ENCODE measurements at places on chromosomes 11 and 22.

DNA sequence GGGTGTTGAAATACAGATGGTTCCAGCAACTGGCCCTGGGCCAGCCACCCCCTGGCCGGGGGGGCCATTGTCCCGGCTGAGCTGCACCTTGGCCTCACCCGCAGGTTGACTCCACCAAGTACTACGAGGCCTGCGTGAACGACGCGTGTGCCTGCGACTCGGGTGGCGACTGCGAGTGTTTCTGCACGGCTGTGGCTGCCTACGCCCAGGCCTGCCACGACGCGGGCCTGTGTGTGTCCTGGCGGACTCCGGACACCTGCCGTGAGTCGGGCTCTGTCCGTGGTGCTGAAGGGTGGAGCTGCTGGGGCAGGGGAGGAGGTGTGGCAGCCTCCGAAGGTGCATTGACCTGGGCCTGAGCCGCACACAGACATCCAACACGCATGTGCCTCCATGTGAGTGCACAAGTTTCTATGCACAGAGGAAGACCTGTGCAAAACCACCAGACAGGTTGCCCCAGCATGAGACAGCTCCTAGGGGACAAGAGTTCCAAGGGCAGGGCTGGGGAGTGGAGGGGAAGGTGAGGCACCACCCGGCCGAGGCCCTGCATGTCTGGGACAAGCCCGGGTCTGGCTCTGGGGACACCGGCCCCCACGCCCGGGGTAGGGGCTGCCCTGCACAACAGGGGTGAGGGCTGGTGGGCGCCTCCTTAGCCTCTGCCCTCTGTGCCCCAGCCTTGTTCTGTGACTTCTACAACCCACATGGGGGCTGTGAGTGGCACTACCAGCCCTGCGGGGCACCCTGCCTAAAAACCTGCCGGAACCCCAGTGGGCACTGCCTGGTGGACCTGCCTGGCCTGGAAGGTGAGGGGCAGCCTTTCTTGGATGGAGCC is 16.1 kb downstream of the MUC5B start:
- DNase-seq, result no peak

- DNase-seq, result no peak
Observed at GRCh38 chr11:9528573-9529333, 44.7 kb upstream of the WEE1 start.

GRCh38 chr22:27627444-27627833 is 174.1 kb downstream of the MN1 start:
- DNase-seq, result no peak

GRCh38 chr11:123901867-123902266 is at the start of gene OR8D4:
TSS of gene OR8D4 (plus strand) at chr11:123902167. CDS start at chr11:123906432, 4,265 bp downstream.
- DNase-seq, result no peak

- no peak for DNase-seq
Observed at GRCh38 chr22:49111085-49111484, 716.6 kb downstream of the BRD1 start.

GRCh38 chr22:49983148-49984042 is 22.8 kb downstream of the PIM3 start:
- no peak for DNase-seq

DNA sequence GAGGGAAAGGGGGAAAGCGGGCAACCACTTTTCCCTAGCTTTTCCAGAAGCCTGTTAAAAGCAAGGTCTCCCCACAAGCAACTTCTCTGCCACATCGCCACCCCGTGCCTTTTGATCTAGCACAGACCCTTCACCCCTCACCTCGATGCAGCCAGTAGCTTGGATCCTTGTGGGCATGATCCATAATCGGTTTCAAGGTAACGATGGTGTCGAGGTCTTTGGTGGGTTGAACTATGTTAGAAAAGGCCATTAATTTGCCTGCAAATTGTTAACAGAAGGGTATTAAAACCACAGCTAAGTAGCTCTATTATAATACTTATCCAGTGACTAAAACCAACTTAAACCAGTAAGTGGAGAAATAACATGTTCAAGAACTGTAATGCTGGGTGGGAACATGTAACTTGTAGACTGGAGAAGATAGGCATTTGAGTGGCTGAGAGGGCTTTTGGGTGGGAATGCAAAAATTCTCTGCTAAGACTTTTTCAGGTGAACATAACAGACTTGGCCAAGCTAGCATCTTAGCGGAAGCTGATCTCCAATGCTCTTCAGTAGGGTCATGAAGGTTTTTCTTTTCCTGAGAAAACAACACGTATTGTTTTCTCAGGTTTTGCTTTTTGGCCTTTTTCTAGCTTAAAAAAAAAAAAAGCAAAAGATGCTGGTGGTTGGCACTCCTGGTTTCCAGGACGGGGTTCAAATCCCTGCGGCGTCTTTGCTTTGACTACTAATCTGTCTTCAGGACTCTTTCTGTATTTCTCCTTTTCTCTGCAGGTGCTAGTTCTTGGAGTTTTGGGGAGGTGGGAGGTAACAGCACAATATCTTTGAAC is 6.8 kb downstream of the MALAT1 start:
- no peak for DNase-seq

DNA sequence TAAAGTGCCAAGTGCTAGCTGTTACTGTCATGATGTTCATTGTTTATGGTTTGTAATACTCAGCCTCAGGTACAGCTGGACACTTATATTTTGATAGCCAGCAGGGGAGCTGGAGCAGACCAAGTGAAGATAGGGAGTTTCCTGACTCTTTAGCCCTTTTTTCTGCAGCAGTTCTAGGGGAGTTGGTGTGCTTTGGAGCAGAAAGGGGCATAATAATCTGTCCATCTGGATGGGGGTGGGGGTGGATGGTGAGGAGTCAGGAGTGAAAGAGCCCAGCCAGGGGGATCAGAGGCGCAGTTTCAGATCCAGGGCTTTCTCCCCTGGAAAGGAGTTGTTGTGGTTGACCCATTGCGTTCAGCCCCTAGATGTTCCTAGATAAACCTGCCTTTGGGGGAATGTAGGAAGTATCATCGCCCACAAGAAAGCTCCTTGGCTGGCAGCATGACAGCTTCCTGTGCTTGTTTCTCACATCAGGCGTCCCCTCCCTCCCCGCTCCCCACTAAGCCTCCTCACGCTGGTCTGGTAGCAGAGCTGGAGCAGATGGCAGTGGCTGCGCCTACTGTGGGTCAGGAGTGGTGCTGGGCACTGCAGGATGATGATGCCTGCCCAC is 41.9 kb downstream of the MED15 start:
- peak; percentile 37 for DNase-seq

DNA sequence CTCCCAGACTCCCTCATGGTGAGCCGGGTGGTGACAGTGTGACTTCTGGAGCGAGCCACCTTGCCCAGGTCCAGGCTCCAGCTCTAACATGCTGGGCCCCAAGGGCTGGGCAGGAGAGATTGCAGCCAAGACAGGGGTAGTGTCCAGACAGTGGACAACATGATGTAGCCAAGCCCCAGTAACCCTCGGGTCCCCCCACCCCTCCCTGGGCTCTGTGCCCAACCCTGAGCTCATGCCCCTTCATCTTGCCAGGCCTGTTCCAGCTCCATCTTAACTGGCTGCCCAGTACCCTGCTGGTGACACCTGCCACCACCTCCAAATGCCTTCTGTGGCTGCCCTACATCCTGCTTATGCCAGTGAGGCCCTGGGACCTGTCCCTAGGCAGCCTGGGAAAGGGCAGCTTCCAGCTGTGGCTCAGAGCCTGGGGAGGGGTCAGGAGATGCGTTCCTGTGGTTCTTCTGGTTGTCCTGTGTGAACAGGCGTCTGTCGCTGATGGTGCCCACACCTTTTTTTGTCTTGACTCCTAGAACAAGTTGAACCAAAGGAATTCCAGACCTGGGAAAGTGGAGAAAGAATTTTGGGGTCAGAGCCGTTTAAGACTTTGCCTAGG is 12.5 kb upstream of the SYT12 start:
- no peak for DNase-seq

- DNase-seq, result peak; percentile 87
Observed at GRCh38 chr11:63567044-63567840, 4.1 kb upstream of the PLAAT2 start.

- DNase-seq, result no peak
Observed at GRCh38 chr22:44291265-44291664, 21.5 kb downstream of the SHISAL1 start.

GRCh38 chr11:62553839-62554361 is 7.3 kb upstream of the AHNAK start:
- DNase-seq, result no peak

- no peak for DNase-seq
Observed at GRCh38 chr11:111908639-111909305, 2.8 kb downstream of the CRYAB start.

DNA sequence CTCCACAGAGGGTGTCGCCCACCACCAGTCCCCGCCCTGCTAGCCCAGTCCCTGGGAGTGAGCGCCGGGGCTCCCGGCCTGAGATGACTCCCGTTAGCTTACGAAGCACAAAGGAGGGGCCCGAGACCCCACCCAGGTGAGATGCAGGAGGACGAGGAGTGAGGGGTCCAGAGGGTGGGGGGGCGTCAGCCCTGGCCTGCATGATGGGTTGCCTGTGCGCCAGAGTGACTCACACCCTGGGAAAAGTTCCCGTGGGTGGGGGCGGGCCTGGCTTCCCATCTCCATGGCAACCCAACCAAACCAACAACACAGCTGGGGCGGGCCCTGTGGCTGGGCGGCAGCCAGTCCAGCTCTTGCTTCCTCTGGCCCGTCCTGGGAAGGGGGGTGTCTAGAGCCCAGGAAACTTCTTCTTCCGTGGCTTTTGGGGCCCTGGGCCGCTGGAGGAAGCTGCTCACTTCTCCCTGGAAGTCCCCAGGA is 4.5 kb downstream of the GAS2L1 start:
- DNase-seq, result peak; percentile 71

DNA sequence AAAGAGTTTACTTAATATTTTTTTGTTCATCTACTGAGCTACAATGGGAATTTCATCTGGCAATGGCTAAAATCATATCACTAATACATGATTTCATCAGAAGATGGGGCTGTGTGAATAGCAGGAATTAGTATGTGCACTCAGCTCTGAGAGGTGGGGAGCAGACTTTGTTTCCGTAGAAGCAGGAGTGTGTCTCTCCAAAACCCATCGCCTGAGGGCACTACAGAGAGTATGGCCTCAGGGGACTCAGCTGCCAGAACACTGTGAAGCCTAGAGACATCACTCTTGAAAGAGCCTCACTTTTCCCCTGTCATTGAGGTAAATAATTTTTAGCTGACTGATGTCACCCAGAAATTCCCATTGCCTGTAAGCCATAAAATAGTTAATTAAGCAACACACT is 261.4 kb upstream of the ISX start:
- no peak for DNase-seq

- DNase-seq, result no peak
Observed at GRCh38 chr11:7871056-7871455, 60.0 kb downstream of the OR10A6 start.

DNA sequence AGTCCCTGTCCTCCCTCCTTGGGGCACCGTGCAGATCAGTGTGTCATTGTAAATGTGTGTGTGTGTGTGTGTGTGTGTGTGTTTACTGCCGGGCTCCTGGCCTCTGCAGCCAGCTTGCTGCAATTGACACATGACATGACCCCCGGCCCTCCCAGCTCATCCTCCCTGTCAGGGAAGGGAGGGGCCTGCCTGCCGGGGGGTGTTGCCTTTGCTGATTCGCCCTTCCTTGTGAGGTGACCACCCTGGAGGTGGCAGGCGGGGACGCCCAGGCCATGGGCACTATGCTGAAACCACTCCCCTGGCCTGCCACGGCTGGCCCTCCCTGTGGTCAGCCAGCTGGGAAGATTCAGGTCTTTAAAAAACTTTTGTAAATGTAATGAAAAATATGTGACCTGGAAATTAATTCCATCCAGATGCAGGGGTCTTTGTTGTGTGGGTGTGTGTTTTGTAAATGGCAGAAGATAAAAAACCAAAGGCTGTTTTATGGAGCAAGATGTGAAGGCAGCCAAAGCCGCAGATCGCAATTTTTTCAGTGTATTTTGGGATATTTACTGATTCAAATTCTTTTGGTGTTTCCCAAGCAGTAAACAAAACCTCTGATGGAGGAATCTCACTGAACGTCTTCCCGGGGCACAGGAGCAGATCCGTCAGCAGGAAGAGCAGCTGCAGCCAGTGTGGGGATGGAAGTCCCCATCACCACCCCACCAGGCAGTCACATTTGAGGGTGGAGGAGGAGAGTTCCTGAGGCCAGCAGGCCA is 23.2 kb downstream of the SHISAL1 start:
- no peak for DNase-seq

DNA sequence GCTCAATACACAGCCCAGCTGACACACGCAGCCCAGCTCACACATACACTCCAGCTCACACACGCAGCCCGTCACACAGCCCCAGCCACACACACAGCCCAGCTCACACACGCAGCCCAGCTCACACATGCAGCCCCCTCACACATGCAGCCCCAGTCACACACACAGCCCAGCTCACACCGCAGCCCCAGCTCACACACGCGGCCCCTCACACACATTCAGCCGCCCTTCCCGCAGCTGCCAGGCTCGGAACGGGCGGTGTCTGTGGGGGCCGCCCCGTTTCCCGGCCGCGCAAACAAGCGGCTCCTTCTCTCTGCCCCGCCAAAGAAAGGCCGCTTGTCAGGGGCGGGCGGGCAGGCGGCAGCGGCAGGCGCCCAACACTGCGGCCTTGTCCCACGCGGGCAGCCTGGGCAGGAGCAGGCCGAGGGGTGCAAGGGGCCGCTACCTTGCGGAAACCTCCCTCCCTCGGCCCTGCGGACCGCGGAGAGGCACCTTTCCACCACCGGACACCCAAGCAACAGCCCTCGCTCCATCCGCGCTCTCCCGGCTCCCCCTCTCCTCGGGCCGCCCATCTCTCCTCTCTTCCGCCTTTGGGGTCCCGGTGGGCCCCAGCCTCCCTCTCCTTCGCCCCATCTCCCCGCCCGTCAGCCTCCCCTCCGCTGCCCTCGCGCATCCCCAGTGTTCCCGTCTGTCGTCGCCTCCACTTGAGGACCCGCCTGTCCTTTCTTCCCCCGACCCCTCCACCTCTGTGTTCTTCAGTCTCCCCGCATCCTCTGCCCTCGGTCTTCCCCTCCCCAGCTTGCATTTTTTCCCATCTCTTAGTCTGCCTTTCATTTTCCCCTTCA is 2.2 kb downstream of the PHLDB1 start:
- no peak for DNase-seq

DNA sequence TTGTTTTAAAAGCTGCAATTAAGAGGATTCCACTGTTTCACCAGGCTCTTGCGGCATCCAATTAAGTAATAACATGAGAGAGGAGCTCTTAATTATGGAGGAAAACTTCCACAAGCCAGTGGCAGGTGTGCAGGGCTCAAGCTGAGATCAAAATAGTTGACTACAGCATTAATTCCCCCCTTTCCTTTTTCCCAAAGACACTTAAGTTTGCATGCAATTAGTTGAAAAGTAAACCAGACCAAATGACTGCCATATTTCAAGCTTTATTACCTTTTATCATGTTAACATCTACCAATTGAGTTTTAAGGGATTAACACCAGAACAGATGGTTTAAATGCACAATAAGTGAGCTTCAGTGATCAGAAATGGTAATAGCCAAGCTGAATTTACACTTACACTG is 32.1 kb downstream of the FAM168A start:
- DNase-seq, result no peak

GRCh38 chr11:61037441-61038093 is 64.7 kb upstream of the CD5 start:
- peak; percentile 55 for DNase-seq

- DNase-seq, result no peak
Observed at GRCh38 chr11:128664317-128664716, 29.6 kb upstream of the FLI1 start.
